ENCODE measurements at places on chromosomes 16 and 17. TPM values are rescaled to one million over a fixed set of nuclear protein-coding genes. Genes with fewer than 3 reads are reported as not detected.

GRCh38 chr16:30075503-30076275 lies at the start of gene PPP4C:
Gene PPP4C (plus strand): TSS chr16:30075994. CDS start chr16:30076378, 384 bp downstream.
- peaks cover 65% of the 10 kb centered on the region for H3K36me3 ChIP-seq
- DNase-seq, result peak; percentile 94
- peak within 1 kb of the TSS; percentile 76 for H3K4me3 ChIP-seq

GRCh38 chr16:77790009-77790372 lies 1.6 kb downstream of the VAT1L start:
- H3K4me1 ChIP-seq, result no peaks in the 10 kb centered on the region
- no peak overlapping the region for H3K4me3 ChIP-seq
- H3K27ac ChIP-seq, result no peak overlapping the region
- H3K27me3 ChIP-seq, result peaks cover 2% of the 10 kb centered on the region

DNA sequence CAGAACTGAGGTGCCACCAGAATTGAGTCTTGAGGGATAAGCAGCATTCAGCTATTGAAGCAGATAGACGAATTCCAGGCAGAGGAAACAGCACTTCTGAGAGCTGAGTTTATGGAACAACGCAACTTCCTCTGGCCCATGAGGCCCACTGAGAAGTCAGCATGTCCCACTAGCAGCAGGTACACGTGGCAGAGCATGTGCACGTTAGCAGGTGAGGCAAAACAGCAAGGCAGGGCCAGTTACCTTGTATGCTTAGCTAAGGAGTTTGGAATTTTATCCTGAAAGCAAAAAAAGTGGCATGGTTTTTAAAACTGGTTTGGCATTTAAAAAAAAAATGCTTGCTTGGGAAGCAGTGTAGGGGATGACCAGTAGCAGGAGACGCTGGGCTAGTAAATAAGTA lies 305.6 kb downstream of the CPPED1 start:
- H3K36me3 ChIP-seq, result no peaks in the 10 kb centered on the region
- H3K27ac ChIP-seq, result no peak overlapping the region
- H3K4me1 ChIP-seq, result no peaks in the 10 kb centered on the region
- H3K4me3 ChIP-seq, result no peak overlapping the region
- H3K27me3 ChIP-seq, result no peaks in the 10 kb centered on the region

The DNAJC7 gene
- total RNA-seq, result 67.4 TPM

DNA sequence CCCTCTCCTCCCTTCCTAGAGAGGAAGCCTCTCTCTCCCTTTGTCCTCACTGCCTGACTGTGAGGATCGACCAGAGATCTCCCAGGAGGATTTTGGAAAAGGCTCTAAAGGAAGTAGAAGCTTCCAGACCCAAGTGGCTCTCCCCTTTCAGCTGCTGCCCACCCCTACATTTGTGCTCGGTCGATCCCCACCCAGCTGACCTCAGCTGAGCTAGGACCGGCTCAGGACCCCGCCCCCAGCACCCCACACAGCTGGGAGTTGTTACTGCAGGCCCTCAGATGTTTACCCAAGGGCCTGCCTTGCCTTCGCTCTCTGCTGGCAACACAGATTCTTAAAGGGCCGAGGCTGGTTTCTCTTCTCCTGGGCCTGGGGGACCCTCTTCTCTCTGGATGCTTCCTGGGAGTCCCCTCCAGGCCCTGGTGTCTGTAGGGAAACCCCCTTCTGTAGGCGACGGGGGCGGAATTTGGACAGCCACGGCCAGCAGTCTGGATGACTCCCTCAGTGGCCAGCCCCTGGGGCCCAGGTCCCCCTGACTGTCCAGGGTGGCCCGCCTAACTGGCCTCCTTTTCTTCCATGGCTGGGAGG lies 26.9 kb upstream of the TIMP2 start:
- H3K27ac ChIP-seq, result no peak overlapping the region
- H3K4me3 ChIP-seq, result no peak overlapping the region
- no peaks in the 10 kb centered on the region for H3K4me1 ChIP-seq
- DNase-seq, result no peak

DNA sequence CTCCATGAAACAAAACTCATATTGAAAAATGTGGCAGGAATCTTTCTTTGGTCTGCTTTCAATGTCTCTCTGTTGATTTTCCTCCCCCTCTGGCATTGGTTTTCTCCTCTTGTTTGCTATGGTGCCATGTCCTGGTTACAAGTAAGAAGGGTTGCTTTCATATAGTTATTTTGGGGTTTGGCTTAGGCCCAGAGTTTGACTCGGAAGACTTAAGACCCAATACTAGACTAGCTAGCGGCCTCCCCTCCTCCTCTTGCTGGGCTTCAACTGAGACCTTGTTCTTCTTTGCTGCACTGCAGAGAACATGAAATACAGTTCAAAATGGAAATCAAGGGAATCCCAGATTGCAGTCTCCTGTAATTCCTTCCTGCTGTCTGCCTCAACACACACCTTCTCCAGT lies 30.0 kb upstream of the CLEC18A start:
- peaks cover 12% of the 10 kb centered on the region for H3K4me1 ChIP-seq
- peaks cover 5% of the 10 kb centered on the region for H3K36me3 ChIP-seq
- no peaks in the 10 kb centered on the region for H3K27me3 ChIP-seq
- no peak overlapping the region for H3K27ac ChIP-seq
- no peak overlapping the region for H3K4me3 ChIP-seq

The OR4D1 gene
- not detected for total RNA-seq

DNA sequence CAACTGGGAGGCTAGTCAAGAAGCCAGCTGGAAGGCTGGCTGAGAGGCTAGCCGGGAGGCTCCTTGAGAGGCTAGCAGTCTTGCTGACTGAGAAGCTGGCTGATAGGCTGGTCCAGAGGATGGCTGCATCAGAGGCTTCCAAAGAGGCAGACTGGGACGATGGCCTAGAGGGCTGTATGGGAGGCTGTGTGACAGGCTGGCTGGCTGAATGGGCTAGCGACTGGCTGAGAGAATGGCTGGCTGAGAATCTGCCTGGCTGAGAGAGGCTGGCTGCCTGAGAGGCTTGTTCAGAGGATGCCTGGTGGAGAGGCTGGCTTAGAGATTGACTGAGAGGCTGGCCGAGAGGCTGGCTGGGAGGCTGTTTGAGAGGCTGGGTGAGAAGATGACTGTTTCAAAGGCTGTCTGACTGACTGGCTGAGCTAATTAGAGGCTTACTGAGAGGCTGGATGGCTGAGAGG lies 34.8 kb upstream of the ACSM2B start:
- H3K27me3 ChIP-seq, result no peaks in the 10 kb centered on the region
- no peak overlapping the region for H3K27ac ChIP-seq
- no peak overlapping the region for H3K4me3 ChIP-seq

DNA sequence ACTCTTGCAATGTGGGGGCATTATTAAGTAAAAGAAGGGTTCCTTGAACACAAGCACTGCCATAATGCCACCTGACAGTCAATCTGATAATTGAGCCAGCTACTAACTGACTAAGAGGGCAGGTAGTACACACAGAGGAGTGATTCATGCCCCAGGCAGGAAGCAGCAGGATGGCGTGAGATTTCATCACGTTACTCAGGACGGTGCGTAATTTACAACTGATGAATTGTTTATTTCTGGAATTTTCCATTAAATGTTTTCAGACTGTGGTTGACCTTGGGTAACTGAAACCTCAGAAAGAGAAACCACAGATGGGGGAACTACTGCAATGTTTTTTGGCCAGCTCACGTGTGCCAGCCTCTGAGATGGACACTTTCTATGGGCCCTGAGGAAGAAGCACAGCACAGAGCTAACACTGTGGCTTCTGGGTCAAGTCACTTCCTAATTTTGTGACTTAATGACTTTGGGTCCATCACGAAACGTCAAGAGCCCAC lies 46.7 kb downstream of the C17orf67 start:
- H3K36me3 ChIP-seq, result no peaks in the 10 kb centered on the region
- peak overlapping the region; percentile 51 for H3K27ac ChIP-seq
- DNase-seq, result no peak
- H3K4me1 ChIP-seq, result peaks cover 6% of the 10 kb centered on the region
- no peak overlapping the region for H3K4me3 ChIP-seq

The MTMR4 gene
- 11.2 TPM for total RNA-seq

GRCh38 chr16:28538733-28539596 lies at the start of gene NUPR1:
Gene NUPR1 (minus strand): TSS chr16:28538974. CDS start chr16:28538907, 67 bp downstream.
- no peaks in the 10 kb centered on the region for H3K36me3 ChIP-seq
- DNase-seq, result peak; percentile 93
- peaks cover 33% of the 10 kb centered on the region for H3K4me1 ChIP-seq
- H3K4me3 ChIP-seq, result peak within 1 kb of the TSS; percentile 73
- H3K27me3 ChIP-seq, result no peaks in the 10 kb centered on the region
- peak within 1 kb of the TSS; percentile 97 for H3K27ac ChIP-seq

GRCh38 chr16:85720302-85720637 lies 30.6 kb downstream of the C16orf74 start:
- DNase-seq, result no peak
- peaks cover 29% of the 10 kb centered on the region for H3K4me1 ChIP-seq
- H3K27ac ChIP-seq, result no peak overlapping the region
- H3K36me3 ChIP-seq, result no peaks in the 10 kb centered on the region
- no peak overlapping the region for H3K4me3 ChIP-seq

All from psoas muscle (tissue), 8 donors.